NCI-H1694 treated with DMSO at 0.1 percent for 48 hours (cell line): ENCODE measurements at places on chromosomes 12 and 14.

- no peak for DNase-seq
Measured at GRCh38 chr12:15534874-15535273, 212.6 kb downstream of the PTPRO start.

DNA sequence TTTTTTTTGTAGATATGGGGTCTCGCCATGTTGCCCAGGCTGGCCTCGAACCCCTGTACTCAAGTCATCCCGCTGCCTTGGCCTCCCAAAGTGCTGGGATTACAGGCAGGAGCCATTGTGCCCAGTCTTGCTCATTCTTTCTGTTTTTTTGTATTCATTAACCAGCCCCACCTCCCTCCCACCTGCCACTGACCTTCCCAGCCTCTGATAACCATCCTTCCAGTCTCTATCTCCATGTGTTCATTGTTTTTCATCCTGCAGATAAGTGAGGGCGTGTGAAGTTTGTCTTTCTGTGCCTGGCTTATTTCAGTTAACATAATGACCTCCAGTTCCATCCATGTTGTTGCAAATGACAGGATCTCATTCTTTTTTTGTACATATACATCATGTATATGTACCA, 19.0 kb downstream of the MYL2 start:
- DNase-seq: no peak

DNA sequence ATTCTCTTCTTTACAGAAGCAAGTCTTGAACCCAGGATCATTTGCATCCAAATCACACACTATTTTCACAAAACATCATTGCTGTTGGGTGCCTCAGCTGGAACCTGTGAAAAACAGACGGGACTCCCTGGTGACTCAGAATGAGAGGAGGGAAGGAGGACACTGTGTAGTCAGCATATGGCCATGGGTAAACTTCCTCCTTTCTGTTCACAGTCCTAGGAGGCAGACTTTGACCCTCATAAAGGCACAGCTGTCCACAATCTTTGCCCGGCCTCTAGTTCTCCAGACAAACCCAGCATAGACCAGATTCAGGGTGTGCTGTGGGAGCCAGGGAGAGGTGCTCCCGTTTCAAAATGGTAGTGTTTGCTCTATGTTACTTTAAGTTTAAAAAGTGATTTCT, 62.0 kb downstream of the DYRK2 start:
- no peak for DNase-seq

GRCh38 chr14:50542941-50543418, 10.6 kb upstream of the MAP4K5 start:
- peak; percentile 77 for DNase-seq

DNA sequence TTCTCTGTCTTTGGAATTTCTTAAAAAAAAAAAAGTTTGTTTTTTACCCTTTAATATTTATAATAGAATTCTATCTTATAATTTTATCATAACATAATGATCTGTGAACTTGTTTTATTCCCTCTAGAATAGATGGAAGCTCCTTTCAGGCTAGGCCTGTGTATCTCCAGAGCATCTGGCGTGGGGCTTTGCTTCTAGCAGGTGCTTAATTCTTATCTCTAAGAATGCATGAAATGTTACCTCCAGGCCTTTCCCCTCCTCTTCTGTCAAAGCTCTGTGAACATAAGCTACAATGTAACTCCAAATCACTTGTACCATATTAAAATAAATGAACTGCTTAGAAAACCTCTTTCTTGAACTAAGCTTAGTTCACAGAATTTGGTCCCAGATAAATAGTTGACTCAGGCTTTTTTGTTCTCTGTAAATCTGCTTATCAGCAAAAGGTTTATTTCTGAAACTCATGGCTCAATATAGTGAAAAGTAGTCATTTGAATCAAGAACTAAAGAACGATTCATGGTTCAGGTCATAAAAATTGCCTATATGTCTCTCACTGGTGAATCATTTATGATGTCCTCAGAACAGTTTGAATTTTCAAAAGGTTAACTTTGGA, 407.1 kb downstream of the TRHDE start:
- no peak for DNase-seq

DNA sequence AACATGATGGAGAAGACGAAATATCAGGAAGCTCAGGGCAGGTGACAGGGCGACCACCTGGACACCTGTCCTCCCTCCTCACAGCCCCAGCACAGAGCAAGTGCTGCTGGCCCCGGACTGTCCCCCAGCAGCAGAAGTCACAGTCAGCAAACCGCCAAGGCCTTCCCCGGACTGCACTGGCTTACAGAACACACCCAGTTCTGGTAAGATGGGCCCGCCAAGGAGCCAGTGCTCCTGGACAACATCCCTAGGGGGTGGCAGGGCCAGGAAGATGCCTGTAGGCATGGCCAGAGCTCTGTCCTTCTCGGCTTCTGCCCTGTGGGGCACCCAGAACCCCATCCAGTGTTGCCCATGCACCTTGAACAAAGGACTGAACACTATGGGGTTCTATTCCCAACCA, 77.9 kb downstream of the BCL11B start:
- no peak for DNase-seq

GRCh38 chr12:52032446-52032803, 18.8 kb upstream of the NR4A1 start:
- DNase-seq: no peak

DNA sequence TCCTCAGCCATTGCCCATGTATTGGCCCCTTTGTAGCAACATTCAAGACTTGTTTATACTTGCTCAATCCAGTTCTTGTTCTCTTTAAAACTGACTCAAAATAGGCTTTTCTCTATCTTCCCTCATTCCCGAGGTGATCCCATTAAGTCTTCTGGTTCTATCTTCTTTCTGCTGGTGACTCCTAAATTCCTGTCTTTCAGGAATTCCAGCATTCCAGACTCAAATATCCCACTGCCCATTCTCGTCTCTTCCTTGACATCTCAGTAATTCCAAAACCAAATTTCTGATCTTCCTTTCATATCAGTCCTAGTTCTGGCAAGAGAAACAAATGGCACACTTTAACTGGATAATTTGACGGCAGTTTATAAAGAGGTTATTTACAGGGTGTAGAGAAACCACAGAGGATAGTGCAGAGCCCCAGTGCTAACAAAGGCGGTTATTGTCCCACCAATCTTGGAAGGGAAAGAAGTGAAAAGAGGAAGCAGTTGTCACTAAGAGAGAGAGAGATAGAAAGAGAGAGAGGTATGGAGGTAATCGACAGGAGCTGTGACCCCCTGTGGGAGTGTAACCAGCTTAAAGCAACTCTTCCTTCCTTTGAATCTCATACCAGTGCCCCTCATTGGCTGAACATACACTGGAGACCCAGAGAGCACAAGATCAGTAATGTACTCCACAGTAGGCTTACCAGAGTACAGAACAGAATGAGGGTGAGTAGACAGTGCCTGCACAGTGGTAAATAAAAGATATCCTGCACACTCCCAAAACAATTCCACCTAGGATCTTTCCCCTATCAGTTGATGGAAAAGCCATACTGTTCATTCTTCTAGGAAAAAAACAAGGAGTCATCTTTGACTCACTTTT, 177.6 kb upstream of the LMNTD1 start:
- no peak for DNase-seq

GRCh38 chr14:61837336-61838229, 75.4 kb downstream of the SNAPC1 start:
- DNase-seq: peak; percentile 88

DNA sequence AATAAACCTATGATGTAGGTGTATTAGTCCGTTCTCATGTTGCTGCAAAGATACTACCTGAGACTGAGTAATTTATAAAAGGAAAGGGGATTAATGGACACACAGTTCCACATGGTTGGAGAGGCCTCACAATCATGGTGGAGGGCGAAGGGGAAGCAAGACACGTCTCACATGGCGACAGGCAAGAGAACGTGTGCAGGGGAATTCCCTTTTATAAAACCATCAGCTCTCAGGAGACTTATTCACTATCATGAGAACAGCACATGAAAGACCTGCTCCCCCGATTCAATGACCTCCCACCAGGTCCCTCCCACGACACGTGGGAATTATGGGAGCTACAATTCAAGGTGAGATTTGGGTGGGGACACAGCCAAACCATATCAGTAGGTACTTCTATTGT, 58.7 kb upstream of the DICER1 start:
- DNase-seq: no peak

DNA sequence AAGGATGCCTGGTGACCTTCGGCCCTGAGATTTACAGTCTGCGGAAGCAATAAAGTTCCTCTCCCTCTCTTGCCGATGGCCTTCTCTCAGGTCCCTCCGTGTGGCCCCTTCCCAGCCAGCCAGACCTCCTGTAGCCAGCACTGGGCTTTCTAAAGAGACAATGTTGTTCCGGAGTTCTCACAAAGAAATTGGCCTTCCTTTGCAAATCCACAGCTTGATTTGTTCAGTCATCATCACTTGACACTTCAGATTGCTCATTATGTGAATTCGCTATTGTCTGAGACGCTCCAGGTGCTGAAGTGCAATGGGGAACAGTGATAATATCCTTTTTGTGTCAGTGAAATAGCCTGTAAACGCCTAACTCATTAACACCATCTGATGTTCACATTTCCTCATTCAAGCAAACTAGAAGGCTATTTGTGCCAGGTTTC, 43.7 kb upstream of the GPHB5 start:
- no peak for DNase-seq

- DNase-seq: no peak
Measured at GRCh38 chr12:52036587-52037171, 14.6 kb upstream of the NR4A1 start.

DNA sequence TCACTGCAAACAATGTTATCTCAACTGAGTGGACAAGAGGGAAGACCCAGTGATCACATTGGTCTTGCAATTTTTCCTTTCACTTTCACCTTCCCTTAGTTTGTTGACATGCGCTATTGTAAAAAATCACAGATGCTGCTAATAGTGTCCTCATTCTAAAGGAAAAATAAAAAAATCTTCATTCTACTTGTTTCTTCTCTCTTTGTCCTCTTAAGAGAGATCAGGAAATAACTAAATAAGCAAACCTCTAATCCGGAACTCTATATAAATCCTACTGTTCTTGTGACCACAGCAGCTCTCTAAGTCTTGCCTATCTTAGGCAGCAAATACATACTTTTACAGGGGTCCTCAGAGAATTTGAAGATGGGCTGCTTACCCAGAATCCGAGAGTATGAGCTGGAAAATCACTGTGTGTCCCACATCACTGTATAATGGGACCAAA, 257.7 kb downstream of the NAV3 start:
- DNase-seq: no peak

- DNase-seq: peak; percentile 19
Measured at GRCh38 chr14:50666772-50667683, 1.1 kb downstream of the SAV1 start.

GRCh38 chr14:90246936-90247335, 9.4 kb upstream of the PSMC1 start:
- no peak for DNase-seq

DNA sequence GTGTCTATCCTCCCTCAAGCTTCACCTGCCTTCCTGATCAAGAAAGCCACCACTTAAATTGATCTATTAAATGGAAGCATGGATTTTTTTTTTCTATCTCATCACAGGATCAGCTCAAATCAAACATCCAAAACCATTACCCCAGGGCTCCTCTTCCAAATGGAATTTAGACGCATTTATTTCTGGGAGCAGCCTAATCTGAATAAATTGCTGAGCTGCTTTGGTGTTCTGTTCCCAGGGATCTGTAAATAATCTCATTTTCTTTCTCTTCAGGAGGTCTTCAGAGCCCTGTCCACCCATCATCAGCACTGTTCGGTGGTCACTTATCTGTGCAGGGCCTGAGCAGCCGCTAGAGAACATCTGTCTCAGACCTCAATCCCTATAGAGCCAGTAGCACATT, 695.4 kb upstream of the TMEM132C start:
- no peak for DNase-seq

GRCh38 chr14:101078892-101079221, 175.3 kb upstream of the RTL1 start:
- DNase-seq: no peak

DNA sequence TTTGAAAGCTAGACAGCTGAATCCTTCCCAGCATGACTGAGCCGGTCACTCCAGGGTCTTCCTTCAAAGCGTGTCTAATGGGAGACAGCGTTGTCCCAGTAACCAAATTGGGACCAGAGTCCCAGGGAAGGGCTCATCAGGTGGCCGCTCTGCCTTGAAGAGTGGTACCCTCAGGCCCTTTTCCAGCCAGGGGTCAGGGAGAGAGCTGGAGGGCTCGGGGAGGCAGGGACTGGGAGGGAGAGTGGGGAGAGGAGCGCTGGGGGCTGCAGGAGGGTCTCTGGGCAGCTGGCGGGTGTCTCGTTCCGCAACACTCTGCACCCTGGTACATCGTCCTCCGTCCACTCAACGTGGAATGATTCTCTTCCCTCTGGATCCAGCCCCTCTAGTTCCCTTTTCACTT, 1.6 kb upstream of the RTL1 start:
- DNase-seq: no peak
